T-helper 22 cell (primary cell): ENCODE measurements at places on chromosomes 5 and 9.

GRCh38 chr5:107590686-107591085, 80.1 kb downstream of the EFNA5 start:
- no peak for DNase-seq

GRCh38 chr5:9125852-9126251, 420.0 kb downstream of the SEMA5A start:
- DNase-seq: no peak

DNA sequence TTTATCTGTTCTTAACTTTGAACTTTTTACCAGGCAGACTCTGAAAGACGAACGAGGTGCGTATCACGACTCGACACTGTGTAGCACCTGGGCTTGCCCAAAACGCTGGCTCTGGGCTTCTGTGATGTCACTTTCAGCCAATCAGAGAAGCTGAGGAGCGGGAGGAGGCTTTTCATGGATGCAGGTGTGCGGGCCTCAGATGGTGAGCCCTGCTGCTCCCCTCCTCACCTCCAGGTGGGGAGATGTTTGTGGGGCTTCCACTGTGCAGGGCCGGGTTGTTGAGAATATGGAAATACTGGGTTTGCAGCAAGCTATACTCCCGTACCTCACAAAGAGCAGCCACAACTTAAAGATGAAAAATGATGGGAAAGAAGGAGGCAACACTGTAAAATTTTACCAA, 246.3 kb downstream of the IRX2 start:
- no peak for DNase-seq

GRCh38 chr9:89022902-89023301, 31.6 kb downstream of the S1PR3 start:
- DNase-seq: no peak

DNA sequence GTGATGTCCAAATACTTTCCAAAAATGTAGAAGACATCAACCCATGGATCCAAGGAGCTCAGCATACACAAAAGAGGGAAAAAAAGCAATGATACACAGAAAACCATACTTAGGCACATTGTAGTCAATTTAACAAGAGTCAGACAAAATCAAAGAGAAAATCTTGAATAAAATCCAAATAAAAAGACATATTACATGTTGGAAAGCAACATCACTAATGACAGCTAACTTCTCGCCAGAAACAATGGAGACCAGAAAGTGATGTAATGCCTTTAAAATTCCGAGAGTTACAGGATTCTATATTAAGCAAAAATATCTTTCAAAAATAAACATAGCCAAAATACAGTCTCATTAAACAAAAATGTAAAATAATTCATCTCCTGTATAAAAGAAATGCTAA, 79.8 kb upstream of the SLCO4C1 start:
- no peak for DNase-seq

DNA sequence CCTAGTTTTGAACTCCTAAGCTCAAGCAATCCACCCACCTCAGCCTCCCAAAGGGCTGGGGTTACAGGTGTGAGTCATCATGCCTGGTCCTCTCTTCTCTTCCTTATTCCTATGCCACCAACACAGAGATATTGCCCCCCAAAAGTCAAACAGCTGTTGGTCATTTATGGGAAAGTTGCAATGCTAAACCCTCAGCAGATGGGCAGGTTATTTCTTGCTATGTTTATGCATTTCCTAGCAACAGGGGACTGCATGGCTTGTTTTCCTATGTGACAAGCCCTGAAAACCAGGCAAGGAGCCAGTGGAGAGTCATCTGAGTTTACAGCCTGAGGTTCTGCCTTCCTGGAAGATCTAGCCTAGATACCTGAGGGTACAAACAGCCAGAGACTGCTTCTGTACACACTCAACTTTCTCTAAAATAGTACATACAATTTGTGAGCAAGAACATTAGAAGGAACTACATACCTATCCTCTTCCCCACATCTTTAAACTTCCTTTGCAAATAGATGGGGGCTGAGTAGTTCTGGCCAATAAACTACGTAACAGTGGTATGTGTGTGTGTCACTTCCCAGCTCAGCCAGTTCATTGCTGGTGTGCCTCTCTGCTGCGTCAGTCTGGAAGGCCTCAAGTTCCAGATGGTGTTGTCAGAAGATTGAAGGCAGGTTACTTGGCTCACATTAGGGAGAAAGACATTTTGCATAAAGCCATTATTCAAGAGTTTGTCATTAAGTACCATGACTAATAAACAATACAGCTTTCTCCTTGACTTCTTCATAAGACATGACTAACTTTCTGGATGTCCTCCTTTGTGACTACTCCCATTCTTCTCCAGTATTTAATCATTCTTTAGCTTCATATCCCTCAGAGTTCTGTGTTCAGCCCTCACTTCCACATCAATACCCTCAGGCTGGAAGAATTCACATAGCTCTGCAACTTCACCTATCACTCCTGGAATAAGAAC, 65.3 kb downstream of the CSNK1A1 start:
- no peak for DNase-seq

GRCh38 chr9:92191801-92192200, 76.6 kb upstream of the SPTLC1 start:
- DNase-seq: no peak

DNA sequence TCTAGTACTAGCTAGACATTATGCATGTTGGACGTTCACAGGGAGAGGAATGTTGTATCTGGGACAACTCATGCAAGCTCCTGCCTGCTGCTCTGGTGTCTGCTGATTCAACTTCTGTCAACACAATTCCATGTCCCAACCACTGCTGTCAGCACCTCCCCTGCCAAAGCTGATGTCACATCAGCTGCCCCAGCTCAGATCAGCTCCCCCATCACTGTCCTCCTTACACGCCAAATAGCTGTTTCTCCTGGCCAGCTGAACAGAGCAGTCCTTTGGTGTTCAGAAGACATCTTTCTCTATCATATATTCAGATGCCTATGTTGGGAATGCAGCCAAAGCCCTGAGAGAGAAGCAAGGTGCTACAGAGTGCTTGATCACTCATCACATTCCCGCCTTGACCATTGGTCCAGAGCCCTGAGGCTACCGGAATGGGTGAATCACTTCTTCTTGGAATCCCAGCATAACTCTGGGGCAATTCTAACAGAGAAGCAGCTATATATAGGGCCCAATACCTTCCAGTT, 223.3 kb downstream of the SEC61B start:
- DNase-seq: no peak

DNA sequence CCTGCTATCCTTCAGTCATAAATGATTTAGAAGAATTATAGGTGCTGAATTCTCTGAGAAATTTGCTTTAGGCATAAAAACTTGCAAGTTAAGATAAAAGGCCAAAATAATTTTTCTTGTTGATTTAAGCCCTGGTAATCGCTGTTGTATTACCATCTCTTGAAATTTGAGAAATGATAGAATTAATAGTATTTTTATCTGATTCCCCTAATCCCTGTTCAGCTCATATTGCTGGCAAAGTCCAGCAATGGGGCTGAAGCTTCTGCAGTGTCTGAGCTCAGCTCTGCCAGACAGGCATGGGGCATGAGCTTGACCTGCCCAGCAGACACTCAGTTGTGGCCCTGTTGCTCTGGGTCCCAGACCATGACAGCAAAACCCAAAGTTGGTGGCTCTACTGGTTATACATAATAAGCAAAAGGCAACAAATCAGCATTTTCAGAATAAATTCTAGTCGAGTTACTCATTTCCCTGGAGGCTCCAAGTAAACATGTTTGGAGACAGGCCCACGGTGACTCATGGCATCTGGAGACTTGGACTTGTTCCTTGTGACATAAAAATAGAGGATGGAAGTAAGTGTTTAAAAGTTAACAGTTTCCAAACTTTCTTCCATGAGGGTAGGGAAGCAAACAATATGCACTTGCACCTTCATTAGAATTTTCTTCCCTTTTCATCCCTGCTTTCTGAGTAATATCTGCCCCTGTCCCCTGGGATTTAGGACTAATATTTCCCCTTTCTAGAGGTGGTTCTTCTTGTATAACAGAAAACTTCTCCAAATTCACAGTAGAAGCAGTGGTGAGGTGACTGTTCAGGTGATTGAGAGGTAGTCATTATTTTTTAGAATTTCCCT, 60.2 kb upstream of the SLC2A8 start:
- DNase-seq: no peak

- DNase-seq: no peak
Measured at GRCh38 chr9:80954521-80954920, 734.8 kb downstream of the TLE1 start.

DNA sequence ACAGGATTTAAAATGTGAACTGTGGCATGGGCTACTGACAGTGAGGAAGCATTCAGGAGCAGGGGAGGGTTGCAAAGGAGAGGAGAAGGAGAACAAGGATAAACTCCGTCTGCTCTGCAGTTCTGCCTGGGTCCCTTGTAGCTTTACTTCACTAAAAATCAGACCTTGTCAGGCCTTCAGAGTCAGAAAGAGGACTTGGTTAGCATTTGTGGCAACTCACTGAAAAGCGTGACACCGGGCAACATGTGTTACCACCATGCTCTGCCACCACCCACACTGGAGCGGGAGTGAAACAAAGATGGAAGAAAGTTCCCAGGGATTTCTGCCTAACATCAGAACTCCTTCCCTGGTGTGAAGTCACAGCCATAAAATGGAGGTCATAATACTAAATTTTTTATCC, 19.3 kb downstream of the FYB1 start:
- no peak for DNase-seq

DNA sequence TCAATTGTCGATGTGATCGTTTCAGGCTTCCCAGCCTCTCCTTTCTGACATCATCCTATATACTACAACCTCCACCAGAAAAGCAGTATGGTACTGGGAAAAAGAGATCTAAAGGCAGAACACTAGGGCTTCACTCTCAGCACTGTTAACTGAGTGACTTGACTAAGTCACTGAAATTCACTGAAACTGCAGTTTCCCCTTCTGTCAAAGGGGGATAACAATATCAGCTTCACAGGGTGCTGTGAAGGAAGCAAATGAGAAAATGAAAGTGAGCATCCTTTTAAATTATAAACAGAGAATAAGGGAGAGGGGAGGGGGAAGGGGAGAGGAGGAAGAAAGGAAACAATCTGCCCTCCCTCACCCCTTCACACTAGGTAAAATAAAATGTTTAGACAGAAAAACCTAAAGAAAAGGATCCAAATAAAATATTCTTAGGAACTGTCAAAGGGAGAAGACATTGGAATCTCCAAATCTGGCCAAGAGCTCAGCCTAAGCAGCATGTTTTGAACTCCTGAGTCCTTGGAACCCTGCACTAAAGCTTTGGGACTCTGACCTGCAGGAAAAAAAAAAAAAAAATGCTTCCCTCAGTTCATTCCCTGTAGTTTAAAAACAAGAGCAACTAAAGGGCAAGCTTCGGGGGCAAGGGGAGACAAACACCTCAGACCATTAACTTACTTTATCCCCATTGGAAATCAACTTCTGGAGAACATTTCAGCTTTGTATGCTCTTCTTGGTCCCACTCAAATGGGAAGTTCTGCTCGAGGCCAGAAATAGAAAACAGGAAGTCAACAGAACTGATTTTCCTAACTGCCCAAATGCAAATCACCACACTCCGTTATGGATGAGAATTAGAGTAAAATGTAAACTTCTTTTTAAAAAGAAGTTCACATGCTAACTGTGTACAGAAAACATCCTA, 178.3 kb downstream of the DEPDC1B start:
- DNase-seq: no peak

DNA sequence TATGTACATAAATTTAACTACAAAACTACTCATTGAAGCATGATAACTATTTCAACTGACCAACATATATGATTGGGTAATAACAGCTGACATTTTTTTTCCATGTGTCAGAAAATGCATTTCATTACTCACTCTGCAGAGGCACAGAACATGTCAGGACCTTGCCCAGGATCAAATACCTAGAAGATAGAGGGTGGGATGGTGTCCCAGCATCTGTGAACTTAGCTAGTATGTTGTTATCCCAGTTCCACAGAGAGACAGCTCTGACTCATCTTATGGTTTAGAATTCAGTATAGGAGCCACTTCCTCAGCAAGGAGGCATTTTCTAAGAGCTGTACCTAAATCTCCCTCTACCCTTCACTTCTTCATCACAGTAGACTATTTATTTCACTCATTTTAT, 1198.6 kb upstream of the ACO1 start:
- DNase-seq: no peak
